ENCODE measurements at places on chromosomes 7 and 10.

DNA sequence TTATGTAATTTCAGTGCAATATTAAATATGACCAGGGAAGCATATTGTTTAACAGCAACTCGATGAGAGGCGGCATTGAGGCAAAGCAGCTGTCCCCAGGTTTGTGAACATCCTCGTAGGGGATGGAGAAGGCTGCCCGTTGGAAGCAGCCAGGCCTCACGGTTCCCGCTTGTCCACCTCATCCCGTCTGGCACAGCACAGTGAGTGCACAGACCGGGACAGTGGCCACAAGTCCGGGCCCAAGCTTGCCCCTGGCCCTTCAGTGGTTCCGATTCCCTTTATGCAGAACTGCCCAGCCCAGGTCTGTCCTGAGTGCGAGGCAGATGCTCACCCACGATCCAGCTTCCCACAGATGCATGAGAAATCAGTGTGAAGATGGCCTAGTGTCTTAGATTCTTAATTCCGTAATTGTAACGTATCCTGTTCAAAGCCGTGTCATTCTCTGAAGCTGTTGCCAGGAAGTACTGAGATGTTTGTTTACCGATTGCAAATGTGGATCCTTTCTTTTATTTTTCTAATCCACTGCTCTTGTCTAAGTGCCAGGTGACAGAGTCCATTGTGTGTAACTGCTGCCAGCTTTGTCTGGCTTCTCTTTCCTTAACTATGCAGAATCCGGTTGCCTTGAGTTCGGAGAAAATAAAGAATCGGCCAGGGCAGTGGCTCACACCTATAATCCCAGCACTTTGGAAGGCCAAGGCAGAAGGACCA lies 35.5 kb downstream of the PFKP start:
- no peak for DNase-seq

DNA sequence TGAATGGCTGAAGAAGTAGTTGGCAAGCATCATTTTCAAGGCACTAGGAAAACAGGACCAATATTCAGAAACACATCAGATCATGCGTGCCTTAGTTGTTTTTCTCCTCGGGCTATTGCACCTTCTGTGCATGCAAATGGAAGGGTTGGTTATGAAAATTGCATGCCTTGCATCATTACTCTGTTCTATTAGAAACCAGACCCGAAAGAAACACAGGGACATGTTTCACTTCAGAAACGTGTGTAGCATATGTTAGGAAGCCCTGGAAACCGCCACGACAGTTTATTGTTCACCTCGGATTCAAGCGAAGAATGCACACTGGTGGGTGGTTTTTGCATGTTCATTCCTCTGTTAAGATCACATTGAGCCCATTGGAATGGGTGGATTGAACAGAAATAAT lies 214.7 kb downstream of the FRMD4A start:
- DNase-seq, result no peak

DNA sequence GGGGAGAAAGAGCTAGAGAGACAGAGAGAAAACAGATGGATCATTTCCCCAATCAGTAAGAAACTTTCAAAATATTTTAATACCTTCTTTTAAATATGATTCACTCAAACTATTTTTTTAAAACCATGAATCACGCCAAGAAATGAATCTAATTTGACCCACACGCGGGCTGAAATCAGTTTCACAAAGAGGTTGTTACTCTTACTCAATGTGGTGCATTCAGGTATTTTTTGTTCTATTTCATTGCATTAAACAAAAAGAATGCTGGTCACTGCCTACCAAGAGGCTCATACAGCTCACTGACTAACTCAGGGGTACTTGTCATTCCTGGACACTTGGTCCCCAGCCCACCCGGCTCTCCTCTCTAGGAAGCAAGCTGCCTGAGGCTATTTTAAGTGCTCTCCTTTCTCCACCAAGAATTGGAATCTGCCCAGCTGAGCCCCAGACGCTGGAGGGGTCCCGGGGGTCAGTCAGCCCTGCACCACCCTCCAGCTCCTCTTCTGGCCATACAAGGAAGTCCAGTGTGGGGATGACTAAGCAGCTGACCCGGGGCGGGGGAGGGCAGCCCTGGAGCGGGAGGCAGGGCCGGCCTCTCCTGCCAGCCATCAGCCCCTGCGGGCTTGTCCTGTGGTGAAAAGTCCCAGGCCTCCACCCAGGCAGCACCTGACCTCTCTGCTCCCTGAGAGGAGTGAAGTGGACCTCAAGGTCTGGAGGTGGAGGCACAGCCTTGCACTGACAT lies 21.7 kb upstream of the PFKP start:
- no peak for DNase-seq

DNA sequence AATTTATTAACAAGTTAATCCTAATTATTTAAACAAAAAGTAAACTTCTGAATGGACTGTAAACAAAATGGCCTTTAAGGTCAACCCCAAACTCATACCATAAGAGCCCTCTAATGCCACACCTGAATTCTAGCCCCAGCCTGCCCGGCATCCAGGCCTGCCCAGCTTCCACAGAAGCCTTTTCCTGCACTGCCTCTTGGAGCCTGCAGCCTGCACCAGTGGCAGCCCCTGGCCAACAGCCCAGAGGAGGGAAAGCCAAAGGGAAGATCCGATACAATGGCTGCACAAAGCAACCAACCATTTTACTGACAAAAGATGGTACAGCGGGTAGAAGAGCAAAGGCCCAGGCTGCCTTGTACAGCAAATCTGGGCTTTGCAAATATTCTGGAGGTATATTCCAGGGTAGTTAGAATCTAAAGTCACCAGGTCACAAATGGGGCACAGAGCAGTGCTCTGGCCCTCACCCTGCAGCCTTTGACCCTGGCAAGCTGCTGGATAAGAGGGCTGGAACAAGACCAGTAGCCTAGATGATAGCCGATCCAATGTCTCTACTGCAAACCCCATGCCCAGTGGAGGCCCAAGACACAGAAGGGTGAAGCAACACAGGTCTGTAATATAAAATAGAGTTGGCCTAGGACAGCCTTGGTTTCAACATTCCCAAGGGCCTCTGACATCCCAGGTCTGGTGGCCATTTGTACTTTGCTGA lies 12.5 kb upstream of the CH25H start:
- no peak for DNase-seq

- DNase-seq, result no peak
Observed at GRCh38 chr7:46972205-46972604, 609.7 kb downstream of the TNS3 start.

GRCh38 chr7:135758531-135758932 lies 9.9 kb upstream of the FAM180A start:
- no peak for DNase-seq

- no peak for DNase-seq
Observed at GRCh38 chr7:95267754-95268153, 56.6 kb downstream of the PON1 start.

DNA sequence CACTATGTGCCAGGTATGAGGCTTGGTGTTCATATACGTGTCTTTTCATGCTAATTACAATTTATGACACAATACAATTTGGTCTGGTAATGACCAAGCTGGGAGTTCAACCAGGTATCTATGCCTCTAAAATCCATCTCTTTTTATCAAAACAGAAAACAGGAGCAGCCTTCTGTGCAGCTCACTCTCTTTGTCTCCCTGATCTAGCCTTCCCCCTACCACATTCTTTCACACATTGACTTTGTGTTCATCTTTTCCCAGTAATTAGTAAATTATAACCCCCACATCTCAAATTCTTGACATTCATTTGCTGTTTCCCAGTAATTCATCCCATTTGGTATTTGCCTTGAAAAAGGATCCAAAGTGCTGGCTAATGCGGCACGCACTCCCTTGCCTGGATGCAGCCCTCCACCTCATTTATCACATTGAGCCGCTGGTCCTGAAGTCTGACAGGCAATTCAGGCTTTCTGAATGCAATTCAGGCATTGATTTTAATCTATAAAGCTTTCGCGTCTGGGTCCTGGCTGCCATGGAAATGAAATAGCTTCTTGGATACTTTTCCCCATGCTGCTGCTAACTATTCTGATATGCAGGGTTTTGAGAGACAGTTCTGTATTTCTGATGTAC lies 112.5 kb upstream of the ANKRD1 start:
- DNase-seq, result no peak

- no peak for DNase-seq
Observed at GRCh38 chr7:79272066-79272669, 181.3 kb downstream of the MAGI2 start.

DNA sequence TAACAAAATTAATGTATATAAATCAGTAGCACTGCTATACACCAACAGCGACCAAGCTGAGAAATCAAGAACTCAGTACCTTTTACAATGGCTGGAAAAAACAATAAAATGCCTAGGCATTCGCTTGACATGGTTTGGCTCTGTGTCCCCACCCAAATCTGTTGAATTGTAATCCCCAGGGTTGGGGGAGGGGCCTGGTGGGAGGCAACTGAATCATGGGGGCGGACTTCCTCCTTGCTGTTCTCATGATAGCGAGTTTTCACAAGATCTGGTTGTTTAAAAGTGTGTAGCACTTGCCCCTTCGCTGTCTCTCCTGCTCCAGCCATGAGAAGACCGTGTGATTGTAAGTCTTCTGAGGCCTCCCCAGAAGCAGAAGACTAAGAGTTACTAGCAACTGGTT lies 8.6 kb downstream of the ZNF786 start:
- no peak for DNase-seq

DNA sequence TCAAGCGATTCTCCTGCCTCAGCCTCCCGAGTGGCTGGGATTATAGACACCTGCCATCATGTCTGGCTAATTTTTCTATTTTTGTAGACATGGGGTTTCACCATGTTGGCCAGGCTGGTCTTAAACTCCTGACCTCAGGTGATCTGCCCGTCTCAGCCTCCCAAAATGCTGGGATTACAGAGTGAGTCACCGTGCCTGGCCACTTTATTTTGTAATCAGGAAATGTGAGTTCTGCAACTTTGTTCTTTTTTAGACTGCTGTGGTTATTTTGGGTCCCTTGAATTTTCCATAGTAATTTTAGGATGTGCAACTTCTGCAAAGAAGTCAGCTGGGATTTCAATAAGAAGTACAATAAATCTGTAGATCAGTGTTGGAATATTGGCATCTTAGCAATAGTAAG lies 96.8 kb downstream of the CYTH3 start:
- DNase-seq, result no peak

DNA sequence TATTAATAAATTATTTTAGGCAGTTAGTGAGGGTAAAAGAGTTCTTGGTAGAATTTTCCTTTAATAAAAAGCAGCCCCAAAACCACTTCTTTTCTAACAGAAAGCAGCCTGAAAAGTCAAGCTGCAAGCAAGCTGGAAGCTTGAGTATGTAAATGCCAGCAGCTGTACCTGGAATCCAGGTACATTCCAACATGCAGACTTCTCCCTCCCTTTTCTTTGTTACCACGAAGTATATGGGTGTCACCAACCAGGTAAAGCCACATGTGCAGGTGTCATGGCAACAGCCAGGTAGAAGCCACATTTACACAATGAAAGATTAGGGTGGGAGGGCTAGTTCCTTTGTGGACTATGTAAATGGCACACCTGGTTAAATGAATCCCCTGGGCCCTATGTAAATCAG lies 114.6 kb downstream of the EPC1 start:
- no peak for DNase-seq

GRCh38 chr7:43692582-43693373 lies 36.5 kb downstream of the COA1 start:
- no peak for DNase-seq
